ENCODE measurements at places on chromosomes 6 and 20.

DNA sequence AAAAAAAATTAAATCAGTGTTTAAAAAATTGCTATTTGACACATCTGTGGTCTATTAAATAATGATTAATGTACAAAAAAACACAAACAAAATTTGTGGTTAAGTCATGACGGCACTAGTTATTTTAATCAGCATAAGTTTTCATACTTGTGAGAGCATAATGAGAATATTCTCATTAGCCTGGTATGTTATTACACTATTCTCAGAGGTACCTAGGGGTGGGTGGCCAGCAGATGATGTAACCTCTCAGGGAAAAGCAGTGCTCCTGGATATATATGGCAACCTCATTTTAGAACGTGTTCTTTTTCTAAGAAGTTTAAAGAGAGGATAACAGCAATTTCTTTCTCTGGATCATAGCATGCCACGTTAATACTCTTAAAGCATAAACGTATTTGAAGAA lies 109.2 kb downstream of the GJA1 start:
- DNase-seq: no peak

DNA sequence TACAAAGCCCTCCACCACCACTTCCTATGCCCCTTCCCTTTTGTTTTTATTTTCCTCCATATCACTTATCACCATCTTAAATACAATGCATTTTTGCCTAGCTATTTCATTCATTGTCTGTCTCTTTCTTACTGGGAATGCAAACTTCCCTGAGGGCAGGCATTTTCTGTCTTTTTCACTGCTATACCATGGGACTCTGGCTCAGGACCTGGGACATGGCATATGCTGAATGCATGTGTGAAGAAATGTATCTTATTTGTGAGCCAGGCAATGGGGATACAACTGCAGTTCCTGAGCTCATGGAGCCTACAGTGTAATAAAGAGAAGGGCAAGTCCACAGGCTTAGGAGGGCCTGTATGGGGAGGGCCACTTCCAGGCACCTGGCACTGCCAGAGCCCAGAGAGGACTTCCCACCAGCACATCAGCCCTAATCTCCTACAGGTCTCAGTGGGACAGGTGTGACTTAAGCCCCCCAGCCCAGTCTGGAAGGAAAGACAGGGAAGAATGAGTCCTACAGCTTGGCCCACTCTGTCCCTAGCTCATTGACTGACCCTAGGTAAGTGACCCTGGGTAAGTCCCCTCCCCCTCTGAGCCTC lies 43.2 kb downstream of the TFEB start:
- DNase-seq: no peak

DNA sequence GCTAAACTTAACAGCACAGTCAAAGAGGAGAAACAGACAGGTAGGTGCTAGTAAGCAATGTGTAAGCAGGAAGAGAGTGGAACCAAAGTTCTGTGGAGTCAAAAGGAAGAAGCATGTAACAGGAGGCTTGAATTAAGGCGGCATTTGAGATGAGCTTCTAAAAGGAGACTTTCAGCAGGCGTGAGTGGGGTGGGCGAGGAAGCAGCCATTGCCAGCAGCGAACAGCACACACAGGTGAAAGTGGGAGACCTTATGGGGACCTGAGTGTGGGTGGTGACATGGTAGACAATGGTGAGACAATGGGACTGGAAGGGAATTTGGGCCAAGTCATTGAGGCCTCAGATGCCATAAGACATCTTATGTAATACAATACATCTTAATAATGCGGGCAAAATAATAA lies 195.0 kb downstream of the PAX1 start:
- no peak for DNase-seq

GRCh38 chr6:25194172-25194678 lies 84.9 kb upstream of the CARMIL1 start:
- DNase-seq: no peak

DNA sequence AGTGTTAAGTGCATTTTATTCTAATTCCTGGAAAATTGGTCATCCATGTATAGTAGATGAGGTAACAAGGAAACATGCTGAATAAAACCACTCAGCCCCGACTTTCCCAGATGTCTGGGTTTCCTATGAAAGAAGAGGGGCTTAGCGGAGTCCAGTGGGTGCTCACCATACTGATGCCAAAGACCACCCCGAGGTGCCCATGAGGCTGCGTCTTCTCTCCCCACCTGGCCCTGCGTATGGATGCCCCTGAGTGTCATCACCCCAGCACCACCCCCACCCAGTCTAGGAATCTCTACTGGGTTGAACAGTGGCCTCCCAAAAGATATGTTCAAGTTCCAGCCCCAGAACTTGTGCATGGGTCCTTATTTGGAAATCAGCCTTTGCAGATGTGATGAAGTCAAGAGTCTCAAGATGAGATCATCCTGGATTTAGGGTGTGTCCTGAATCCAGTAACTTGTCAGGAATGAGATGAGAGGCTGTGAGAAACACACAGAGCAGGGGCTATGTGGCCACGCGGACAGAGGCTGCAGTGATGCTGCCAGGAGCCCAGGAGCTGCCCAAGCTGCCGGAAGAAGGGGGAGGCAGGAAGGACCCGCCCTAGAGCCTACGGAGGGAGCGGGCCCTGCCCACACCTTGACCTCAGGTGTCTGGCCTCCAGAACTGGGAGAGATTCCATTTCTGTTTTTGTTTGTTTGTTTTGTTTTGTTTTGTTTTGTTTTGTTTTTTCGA lies 124.6 kb upstream of the CDH4 start:
- no peak for DNase-seq

GRCh38 chr6:111667931-111668330 lies 62.3 kb upstream of the TRAF3IP2 start:
- no peak for DNase-seq

DNA sequence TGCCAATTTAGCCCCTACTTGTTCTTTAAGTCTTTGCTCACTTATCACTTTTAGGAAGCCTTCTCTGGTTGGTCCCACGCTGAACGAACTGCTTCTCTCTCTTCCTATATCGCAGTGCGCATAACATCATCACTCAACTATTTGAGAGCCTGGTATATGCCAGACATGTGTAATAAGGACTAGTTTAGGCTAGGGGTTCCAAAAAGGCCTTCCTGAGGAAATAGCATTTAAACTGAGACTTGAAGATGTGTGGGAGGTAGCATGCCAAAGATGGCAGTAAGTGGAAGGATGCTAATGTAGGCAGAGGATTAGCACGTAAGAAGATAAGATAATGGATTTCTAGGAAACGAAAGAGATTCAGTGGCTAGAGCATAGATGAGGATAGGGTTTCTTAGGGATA lies 4.8 kb downstream of the CCDC28A start:
- DNase-seq: no peak

GRCh38 chr6:131920656-131921055 lies 30.5 kb downstream of the CCN2 start:
- DNase-seq: no peak

- DNase-seq: no peak
Measured at GRCh38 chr6:15614277-15614676, 48.6 kb downstream of the DTNBP1 start.

DNA sequence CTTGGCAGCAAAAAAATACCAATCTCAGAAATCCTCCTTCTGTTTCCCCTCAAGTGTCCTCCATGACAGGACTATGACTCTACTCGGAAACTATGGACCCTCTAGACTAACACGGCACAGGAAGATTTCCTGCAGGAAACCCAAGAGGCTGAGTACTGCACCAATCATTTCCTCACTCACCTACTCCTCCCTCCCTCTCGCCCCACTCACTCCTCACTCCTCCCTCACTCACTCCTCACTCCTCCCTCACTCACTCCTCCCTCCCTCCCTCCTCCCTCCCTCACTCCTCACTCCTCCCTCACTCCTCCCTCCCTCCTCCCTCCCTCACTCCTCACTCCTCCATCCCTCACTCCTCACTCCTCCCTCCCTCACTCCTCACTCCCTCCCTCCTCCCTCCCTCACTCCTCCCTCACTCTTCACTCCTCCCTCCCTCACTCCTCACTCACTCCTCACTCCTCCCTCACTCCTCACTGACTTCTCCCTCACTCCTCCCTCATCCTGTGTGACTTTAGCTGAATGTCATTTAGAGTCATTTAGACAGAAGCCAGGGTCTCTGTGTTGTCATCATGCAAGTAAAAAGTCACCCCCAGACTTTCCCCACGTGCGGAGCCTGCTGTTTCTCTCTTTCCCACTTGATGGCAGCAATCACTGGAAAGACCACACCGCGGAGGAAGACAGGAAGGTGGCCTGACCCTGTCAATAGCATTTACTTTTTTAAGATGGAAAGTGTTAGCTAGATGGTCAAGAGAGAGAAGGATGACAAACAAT lies 226.8 kb upstream of the PDE10A start:
- DNase-seq: no peak

GRCh38 chr20:2794202-2794748 lies 6.2 kb downstream of the CPXM1 start:
- no peak for DNase-seq

- no peak for DNase-seq
Measured at GRCh38 chr6:144595266-144595665, 310.1 kb downstream of the UTRN start.

- no peak for DNase-seq
Measured at GRCh38 chr20:64156886-64157875, 7.1 kb upstream of the MYT1 start.

- no peak for DNase-seq
Measured at GRCh38 chr20:47111576-47111975, 216.9 kb downstream of the EYA2 start.

GRCh38 chr6:148969603-148970061 lies 222.8 kb downstream of the UST start:
- DNase-seq: peak; percentile 58

- no peak for DNase-seq
Measured at GRCh38 chr6:10963113-10963512, 76.3 kb downstream of the SYCP2L start.

GRCh38 chr6:139886396-139886795 lies 511.9 kb upstream of the CITED2 start:
- no peak for DNase-seq

- DNase-seq: no peak
Measured at GRCh38 chr6:137709424-137710236, 157.4 kb upstream of the TNFAIP3 start.

DNA sequence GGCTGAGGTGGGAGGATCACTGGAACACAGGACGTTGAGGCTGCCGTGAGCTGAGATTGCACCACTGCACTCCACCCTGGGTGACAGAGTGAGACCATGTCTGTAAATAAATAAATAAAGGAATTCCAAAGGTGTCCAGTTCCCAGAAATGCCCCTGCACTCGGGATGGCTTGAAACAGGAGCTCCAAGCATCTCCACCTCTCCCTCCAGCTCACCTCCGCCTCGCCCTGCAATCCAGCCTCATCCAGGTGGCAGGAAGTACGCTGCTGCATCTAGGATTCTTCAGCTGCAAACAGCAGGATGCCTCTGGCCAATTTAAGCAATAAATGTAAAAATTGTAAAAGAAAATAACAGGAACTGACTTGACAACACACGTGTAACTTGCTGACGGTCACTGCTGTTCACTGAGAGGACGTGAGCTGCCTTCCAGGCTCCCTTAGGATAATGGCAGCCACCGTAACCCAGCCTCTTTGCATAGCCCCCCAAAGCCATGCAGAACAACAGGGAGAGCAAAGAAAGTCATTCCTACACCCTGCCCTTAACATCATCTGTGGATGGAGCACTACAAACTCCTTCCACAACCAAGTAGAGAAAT lies 11.4 kb upstream of the GRM4 start:
- DNase-seq: no peak

GRCh38 chr6:26295691-26296555 lies 69.1 kb upstream of the BTN3A2 start:
- DNase-seq: no peak

GRCh38 chr6:157150076-157150475 lies 173.2 kb downstream of the TMEM242 start:
- no peak for DNase-seq

DNA sequence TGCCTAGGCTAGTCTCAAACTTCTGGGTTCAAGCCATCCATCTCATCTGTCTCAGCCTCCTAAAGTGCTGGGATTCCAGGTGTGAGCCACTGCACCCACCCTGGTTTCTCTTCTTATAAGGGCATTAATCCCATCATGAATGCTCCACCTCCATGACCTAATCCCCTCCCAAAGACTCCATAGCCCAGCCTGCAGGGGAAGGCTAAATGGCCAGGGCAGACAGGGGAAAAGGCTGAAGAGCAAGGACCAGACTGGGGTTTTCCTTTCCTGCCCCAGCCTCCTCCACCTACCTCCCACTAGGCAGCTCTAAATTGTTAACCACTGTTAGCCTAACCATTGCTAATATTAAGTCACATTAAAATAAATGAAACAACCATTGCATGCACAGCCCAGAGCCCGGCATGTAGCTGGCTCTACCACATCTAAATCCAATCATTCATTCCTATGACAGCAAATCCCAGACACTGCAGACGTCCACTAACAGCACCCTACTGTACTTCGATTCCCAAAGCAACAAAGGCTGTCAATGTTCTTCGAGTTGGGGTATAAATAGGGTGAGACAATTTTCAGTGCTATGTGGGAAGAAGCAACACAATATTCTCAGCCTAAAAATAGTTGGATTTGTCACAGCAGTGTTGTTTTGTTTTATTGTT lies 243.2 kb upstream of the ARID1B start:
- no peak for DNase-seq

GRCh38 chr6:93418033-93418407 lies 1.3 kb downstream of the EPHA7 start:
- DNase-seq: no peak

DNA sequence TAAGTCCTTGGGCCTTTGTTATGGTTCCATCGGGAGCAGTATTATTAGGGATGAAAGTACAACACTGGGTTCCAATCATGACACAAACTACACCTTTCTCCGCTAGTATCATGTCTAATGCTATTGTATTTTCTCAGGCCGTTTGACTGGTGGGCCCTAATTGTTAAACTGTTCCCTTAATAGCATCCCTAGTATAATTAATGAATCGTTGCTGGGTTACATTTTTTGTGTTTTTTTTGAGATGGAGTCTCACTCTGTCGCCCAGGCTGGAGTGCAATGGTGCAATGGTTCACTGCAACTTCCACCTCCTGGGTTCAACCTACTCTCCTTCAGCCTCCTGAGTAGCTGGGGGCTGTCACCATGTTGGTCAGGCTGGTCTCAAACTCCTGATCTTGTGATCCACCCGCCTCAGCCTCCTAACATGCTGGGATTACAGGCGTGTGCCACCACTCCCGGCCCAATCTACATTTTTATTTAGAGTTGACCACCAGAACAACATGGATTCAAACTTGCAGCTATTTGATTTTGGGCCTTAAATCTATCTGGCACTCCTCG lies 4.1 kb upstream of the ZNFX1 start:
- no peak for DNase-seq

DNA sequence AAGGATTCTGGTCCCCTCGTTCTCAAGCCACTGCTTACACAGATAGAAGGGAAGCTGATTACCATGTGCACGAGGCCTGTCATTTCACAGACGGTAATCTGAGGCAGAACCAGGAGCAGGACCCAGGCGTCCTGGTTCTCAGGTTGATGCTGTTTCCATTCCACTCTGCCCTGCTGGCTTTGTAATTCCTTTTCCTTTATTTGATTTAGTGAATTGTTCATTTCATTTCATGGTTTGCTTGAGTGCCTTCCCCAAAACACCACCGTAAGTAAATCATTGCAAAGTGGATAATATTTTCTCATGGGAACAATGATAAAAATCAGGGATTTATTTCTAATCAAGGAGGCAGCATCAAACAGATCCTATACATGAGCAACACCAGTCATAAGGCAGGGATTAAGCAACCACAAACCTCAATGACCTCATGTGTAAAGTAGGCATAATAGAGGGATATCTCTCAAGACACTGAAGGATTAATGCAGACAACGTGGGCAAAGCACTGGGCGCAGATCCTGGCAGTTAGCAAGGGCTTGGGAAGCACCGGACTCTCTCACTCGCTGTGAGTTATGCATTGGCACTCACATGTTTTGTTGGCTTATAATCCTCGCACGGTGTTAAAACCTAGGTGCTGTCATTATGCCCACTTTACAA lies 229.5 kb upstream of the FOXQ1 start:
- DNase-seq: no peak

GRCh38 chr6:15985379-15985959 lies 143.4 kb upstream of the MYLIP start:
- DNase-seq: no peak
